ENCODE measurements at places on chromosomes 12 and 14.

GRCh38 chr12:3090240-3091037 is 13.3 kb downstream of the TSPAN9 start:
- DNase-seq = no peak

DNA sequence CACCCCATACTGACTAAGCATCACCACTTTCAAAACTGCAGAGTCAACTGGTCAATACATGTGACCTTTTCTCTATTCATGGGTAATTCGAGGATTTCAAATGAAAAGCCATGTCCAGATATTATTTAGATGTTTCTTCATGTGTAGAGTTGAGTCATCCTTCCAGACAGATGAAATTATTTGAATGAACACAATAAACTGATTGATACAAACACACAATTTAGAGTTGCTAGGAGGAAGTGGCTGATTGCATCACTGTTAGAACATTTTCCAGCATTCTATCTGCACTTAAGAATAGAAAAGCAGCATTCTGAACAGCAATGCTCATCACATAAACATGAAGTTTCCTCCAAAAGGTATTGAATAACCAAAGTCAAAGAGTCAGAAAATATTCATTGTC is 273.5 kb upstream of the SOX5 start:
- DNase-seq = no peak

DNA sequence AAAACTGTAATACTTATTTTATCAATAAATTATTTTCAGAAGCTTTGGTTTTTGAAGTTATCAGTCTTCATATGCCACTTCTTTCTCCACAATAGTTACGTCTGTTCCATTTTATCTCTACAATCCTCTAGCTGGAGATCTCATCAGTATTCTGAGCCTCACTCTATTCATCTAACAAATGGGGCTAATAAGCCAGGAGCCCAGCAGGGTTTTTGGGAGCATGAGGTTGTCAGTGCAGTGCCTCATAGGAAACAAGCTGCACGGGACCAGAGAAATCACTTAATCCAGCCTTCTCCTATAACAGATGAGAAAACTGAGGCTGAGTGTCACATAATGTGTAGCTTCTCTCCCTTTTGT is 501.9 kb upstream of the RGS6 start:
- DNase-seq = no peak

GRCh38 chr14:104665657-104666522 is 23.5 kb upstream of the INF2 start:
- DNase-seq = peak; percentile 12

- DNase-seq = no peak
Observed at GRCh38 chr12:115426732-115427131, 742.8 kb upstream of the TBX3 start.

DNA sequence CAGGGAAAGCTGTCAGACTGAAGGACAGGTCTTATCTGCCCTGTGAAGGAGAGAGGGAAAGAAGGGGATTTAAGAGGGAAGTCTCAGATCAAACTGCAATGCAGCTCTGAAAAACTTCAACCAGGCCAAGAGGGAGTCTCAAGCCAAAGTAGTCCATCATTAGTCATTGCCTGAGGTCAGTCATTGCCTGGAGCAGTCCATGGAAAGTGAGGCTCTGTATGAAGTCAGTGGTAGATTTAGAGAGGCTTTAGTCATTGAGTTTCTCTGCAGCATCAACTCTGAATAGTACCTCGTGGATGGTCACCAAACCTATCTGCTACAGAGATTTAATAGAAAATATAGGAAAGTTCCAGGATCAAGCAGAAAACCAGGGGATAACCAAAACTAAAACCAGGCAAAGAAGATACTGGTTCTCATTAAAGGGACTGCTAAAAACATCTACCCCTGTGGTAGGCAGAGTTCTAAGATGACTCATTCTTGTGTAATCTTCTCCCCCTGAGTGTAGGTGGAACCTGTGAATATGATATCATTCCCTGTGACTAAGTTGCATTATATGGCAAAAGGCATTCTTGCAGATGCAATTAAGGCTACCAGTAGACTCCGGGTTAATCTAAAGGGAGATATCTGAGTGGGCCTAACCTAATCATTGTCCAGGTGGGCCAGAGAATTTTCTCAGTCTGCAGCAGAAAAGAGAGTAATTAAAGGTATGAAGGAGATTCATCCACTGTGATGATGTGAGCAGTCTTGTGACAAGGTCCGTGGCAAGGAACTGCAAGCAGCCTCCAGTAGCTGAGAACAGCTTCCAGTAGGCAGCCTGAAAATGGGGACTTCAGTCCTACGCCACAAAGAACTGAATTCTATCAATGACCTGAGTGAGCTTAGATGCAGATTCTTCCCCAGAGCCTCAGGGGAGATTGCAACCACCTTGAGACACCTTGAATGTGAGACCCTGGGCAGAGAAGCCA is 123.1 kb downstream of the GALC start:
- no peak for DNase-seq

- no peak for DNase-seq
Observed at GRCh38 chr14:69355607-69356281, 42.4 kb downstream of the ERH start.

- DNase-seq = no peak
Observed at GRCh38 chr14:91294153-91294552, 49.6 kb upstream of the GPR68 start.

- no peak for DNase-seq
Observed at GRCh38 chr14:25067600-25067999, 17.7 kb upstream of the STXBP6 start.

- no peak for DNase-seq
Observed at GRCh38 chr12:84336231-84336630, 576.4 kb downstream of the SLC6A15 start.

- no peak for DNase-seq
Observed at GRCh38 chr12:92574051-92574783, 128.6 kb upstream of the PLEKHG7 start.

- DNase-seq = no peak
Observed at GRCh38 chr14:33413381-33413780, 474.7 kb downstream of the NPAS3 start.

DNA sequence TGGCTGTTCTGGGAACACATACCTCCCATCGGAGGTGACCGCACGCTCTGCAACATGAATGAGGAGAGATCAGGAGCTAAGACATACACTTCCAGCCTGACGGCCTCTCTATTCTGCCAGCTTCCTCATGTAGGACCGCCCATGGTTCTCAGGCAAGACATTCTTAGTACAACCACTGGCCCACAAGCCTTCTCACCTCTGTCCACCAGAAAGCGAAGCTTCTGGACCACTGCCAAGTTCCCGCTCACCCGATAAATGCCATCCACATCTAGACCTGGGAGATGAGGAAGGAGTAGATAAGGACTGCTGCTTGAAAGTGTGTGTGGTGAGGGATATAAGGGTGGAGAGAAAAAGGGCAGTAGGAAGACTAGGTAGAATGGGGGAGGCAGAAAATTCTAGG is 5.2 kb downstream of the ARHGAP9 start:
- no peak for DNase-seq

DNA sequence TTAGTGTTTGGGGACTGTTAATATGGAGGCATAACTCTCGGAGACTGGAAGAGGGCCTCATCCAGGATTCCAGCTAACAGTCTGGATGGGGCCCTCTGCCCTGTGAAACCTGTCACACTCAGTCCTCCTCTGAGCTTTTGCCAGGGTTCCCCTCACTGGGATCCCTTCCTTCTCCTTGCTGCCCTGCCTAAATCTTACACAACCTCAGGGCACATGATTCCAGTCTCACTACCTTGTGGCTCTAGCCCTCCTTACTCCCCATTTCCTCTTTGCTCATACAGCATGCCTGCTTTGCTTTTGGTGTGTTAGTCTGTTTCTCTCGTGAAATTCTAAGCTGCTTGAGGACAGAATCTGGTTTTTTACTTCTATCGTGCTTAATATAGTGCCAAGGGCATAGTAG is 942 bp upstream of the GSG1 start:
- DNase-seq = no peak

DNA sequence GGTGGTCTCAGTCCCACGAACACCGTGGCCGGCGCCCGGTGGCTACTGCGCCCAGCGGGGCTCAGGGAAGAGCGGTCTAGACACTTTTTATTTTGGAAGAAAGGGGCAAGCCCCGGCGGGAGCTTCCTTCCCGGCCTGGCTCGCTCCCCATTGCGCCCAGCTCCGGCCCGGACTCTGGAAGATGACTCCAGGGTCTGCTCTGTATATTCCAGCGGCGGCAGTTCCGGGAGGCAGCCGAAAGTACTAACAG is 225.1 kb upstream of the CRY1 start:
- DNase-seq = no peak

GRCh38 chr14:70904373-70904772 is 2.9 kb upstream of the PCNX1 start:
- no peak for DNase-seq

GRCh38 chr12:23949348-23950209 is at the start of gene SOX5:
Gene SOX5, minus strand, starts transcription at chr12:23949670. Its CDS starts 69 bp downstream, at chr12:23949601.
- DNase-seq = no peak

GRCh38 chr12:77584860-77585259 is 245.8 kb upstream of the NAV3 start:
- DNase-seq = no peak
